Stimulated activated CD8-positive, alpha-beta memory T cell treated with anti-CD3 and anti-CD28 coated beads, Interleukin-4, amount 100 ng/mL, for 1 hour (primary cell): ENCODE measurements at places on chromosomes 2 and 18.

DNA sequence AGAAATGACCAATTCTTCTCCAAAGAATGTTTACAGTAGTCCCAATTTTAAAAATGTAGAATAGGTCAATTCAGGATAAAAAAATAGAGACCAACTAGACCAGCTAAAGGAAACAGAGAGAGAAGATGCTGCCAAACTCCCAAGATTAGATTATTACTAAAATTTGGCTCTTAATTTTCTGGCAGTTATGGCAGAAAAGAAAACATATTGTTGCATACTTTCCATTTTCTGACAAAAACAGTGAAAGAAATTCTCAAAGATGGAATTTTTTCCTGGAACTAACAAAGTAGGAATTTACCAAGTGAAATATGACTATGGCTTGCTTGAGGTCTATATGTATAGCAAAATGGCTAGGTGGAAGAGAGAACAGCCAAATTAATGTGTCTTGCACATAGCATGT lies 138.3 kb upstream of the STK17B start:
- no peak for DNase-seq

- no peak for DNase-seq
Observed at GRCh38 chr2:239400596-239401066, at the start of gene HDAC4. Gene HDAC4 (minus strand): TSS chr2:239401020. CDS start chr2:239352699, 48,321 bp downstream.

DNA sequence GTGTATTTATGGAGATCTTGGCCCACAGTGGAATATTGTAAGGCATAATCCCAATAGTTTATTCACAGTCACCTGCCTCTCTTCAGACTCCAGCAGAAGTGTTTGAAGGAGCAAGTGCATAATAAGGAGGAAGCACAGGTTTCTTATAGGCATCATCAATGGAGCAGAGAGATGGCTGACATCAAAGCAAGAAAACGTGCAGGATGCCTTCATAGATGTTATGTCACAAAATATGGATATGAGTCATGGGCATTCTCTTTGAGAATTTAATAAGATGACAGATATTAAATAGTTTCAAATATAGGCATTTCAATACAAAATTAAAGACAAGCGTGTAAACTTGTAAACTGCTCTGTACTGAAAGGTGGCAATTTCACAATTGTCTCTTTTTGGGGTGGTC lies 4.0 kb upstream of the RND3 start:
- DNase-seq, result no peak

DNA sequence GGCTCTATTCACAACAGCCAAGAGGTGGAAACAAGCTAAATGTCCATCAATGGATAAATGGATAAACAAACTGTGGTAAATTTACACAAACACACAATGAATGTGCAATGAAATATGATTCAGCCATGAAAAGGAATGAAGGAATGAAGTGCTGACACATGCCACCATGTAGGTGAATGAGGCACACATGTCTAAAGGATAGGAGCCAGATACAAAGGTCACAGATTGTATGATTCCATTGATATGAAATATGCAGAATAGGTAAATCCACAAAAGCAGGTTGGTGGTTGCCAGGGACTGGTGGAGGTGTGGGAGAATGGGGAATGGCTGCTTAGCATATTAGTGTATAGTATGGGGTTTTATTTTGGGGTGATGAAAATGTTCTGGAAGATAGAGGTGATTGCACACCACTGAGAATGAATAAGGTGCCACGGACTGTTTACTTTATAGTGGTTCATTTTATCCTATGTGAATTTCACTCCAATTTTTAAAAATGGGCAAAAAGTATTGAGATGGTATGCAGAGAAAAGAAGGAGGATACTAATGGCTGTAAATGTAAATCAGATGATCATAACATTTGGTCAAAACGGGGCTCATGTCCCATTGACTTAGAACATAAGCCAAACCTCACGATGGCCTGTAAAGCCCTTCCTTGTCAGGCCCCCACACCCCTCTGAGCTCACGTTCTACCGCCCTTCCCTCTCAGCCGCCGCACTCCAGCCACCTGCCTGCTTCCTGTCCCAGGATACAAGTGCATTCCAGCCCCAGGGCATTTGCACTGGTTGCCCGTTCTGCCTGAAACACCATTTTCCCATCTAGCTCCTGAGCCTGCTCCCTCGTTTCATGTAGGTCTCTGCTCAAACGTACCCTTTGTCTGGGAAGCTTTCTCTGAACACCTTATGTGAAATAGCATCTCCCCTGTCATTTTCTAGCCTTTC lies 165.5 kb downstream of the DDX1 start:
- DNase-seq, result no peak

- no peak for DNase-seq
Observed at GRCh38 chr2:98828793-98829371, 98.0 kb upstream of the MGAT4A start.

DNA sequence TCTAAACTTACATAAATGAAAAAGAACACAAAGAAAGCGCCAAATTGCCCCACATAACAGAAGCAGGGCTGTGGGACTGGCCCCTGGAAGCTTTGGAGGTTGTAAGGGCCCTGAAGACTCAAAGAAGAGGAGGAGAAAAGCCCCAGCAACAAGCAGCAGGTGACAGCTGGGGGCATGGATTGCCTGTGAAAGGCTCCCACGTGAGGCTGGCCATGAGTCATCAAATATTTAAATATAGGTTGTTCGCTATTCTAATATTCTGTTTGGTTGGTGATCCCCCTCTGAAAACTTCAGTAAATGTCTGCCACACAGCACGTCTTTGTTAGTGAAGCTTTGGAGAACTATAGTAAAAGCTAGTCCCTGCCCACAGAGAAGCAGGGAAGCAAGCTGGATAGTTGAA lies 132.4 kb downstream of the MREG start:
- no peak for DNase-seq

- no peak for DNase-seq
Observed at GRCh38 chr2:188293601-188294351, 2.1 kb downstream of the GULP1 start.
